ENCODE measurements at places on chromosomes 5 and 9.

GRCh38 chr5:145925803-145926202, 10.6 kb upstream of the SH3RF2 start:
- no peak for DNase-seq

DNA sequence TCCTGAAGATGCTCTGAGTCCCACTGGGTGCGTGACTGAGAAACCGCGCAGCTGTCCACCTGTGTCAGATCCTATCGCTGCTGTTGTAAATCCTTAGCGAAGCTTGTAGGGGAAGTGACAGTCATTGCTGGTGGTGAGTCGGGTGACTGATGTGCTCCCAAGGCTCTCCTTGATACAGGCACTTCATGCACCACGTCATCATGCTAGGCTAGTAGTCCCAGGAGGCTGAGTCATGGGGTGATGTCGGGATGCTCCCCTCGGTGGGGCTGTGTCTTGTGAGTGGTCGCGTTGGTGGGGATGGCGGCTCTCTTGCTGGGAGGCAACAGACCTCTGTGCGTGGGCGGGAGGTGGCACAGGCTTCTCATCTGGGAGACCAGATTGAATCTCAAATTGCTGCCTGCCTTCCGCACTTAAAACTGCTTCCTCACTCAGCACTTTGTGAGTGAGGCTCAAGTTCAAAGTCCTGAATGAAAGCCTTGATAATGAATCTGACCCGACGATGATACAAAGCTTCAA, 84.7 kb downstream of the CSNK1A1 start:
- DNase-seq, result no peak

DNA sequence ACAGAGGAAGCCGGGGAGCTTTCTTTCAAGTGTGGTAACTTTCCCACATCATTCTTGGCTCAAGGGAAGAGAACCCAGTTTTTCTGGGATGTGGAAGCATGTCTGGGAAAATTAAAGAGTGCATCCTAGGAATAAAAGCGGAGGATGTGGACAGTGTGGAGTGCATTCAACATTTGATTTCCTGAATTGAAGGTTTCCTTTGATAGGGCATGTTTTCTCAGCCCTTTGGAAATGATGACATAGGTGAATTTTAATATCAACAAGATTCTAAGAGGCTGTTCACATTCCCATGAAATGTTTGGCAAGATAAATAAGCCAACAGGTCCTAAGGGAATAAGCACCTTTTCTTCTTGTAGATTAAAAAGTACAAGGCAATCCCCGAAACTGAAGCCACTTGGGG, 63.6 kb downstream of the ENTREP1 start:
- no peak for DNase-seq

DNA sequence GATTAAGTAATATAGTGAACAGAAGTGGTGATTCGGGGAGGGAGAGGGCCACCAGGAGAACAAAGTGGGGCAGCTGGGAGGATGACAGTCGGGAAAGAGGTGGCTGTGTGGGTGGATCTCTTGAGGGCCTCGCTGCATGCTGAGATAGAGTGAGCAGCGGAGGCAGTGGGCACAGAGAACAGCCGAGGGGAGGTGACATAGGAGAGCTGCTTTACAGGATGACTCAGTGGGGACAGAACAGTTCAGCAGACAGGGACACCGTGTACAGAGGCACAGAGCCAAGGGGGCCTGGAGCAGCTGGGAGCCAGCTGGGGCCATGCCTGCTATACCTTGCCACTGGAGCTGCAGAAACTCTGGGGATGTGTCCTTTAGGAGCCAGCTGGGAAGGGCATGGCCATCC, 273.9 kb downstream of the GADD45G start:
- DNase-seq, result no peak

GRCh38 chr9:37011530-37011929, 22.5 kb downstream of the PAX5 start:
- DNase-seq, result no peak

GRCh38 chr5:83724935-83725334, 4.3 kb upstream of the HAPLN1 start:
- DNase-seq, result no peak

- no peak for DNase-seq
These were observed 109.0 kb downstream of the IRX1 start for GRCh38 chr5:3704661-3705060.

DNA sequence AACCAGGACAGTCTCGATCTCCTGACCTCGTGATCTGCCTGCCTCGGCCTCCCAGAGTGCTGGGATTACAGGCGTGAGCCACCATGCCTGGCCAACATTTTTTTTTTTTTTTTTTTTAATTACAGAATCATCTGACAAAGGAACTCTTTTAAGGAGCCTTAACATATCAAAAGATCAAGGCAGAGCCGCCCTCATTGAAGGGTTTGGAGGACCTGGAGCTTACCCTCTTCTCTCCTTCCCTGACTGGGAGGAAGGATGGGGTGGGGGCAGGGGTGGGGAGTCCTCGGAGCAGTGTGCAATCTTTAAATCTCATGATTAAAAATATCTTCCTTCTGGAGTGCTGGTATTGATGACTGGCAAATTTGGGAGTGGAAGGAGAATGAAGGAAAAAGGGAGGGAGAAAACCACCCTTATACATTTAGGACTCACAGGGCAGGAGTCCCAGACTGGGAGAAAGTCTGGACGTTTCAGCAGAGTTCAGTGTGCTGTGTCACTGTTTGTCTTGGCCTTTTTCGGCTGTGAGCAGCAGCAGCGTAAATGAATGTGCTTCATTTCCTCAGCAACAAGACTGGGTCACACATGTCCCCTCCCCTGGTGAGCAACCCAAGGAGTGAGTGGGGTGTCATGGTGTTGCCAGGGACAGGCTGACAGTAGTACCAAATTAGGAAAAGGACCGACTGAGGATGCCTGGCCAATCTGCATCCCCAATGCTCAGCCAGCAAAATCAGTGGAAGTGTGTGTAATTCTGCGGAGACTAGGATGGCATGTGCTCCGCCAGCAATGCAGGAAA, 115.3 kb upstream of the BNC2 start:
- DNase-seq, result no peak

GRCh38 chr5:26582350-26583045, 455.9 kb downstream of the CDH9 start:
- no peak for DNase-seq

GRCh38 chr9:69232135-69232534, 58.1 kb downstream of the TJP2 start:
- no peak for DNase-seq

DNA sequence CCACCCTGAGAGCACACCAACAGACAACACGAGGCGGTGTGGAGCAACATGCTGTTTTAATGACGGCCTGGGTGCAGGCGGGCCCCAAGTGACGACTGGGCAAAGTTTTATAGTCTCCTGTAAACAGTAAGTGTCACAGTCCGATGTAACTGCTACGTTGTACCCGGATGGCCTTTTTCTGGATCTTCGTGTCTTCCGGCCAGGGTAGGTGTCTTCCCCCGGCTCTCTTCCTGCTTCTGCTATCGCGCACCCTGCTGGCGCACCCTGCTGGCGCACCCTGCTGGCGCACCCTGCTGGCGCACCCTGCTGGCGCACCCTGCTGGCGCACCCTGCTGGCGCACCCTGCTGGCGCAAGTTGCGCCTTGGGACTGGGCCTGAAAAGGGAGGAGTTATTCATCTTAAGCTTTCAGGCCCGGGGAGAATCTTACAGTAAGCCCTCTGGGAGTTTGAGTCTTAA, 143.0 kb upstream of the TARS1 start:
- DNase-seq, result no peak

DNA sequence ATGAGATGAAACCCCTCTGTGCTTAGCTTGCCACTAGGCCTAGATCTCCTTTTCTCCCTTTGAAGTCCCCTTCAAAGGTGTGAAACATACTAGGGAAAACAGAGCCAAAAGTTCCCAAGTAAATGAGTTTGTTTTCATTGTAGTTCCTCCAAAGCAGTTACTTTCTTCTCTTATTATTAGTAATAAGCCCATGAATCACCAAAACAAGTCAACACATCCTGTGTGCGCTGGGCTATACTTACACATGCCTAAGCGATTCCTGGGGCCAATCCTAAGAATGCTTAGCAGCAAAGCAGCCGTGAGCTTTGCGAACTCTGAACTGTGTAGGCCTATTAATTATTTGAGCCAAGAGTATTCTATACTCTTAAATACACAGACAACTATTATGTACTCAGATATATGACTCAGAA, 7.6 kb downstream of the ENC1 start:
- no peak for DNase-seq

DNA sequence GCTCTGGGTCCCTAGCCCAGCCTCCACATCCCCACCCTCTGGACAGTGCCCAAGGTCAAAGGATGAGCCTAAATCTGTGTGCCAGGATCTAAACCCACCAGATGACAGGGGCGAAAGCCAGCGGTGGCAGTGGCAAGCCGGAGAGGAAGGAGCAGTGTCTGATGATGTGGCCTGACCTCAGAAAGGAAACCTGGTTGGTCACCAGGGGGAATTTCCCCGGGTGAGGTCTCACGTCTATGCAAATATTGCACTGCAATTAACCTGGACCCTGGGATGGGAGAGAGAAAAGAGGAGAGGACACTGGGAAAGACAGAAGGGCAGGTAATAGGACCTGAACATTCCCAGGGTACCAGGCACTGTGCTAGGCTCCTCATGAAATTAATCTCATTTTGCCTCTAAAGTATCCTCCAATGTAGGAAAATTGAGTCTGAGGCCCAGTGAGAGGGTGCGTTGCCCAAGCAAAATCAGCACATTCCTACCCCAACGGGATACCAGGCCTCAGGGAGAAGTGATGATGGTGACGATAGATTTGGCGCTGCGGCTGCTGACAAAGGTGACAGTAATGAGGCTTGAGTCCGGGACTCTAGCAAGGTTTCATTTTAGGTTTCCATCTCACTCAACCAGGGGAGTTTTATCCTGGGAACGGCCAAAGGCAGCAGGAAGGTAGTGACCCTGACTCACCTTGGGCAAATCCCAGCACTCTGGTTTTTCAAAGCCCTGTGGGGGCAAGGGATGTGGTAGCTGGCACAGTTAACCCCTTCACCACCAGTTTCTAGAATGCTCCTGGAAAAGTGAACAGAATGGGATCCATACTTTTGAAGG, 13.4 kb upstream of the TNIP1 start:
- DNase-seq, result peak; percentile 50

GRCh38 chr9:115359017-115359780, 241.2 kb upstream of the TNC start:
- no peak for DNase-seq

GRCh38 chr9:4979239-4979638, 5.8 kb upstream of the JAK2 start:
- DNase-seq, result no peak

GRCh38 chr5:61229416-61229815, 67.1 kb upstream of the SMIM15 start:
- DNase-seq, result no peak

DNA sequence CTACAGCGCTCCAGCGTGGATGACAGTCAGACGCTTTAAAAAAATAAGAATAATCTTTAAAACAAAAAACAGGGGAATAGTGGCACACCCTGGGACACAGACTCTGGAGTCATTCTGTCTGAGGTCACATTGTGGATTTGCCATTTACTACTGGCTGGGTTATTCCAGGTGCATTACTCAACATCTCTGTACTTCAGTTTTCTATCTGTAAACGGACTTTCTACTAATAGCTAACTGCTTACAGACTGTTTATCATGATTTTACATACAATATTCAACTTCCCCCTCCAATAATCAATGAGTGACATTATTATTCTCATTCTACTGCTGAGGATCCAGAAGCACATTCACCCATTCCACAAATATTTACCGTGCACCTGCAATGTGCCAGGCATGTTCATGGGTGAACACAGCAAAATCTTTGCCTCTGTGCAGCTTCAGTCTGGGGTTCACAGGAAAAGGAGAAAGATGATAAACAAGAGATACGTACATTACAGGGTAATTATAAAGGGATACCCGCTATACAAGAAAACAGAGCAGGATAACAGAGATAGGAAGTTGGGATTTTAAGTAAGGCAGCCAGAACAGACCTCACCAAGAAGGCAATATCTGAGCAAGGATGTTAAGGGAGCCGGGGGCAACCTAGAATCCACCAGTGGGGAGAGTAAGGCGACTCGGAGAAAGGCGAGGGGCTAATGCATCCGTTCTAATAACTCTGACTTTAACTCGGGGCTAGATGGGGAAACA, 984 bp upstream of the RAD23B start:
- DNase-seq, result no peak

DNA sequence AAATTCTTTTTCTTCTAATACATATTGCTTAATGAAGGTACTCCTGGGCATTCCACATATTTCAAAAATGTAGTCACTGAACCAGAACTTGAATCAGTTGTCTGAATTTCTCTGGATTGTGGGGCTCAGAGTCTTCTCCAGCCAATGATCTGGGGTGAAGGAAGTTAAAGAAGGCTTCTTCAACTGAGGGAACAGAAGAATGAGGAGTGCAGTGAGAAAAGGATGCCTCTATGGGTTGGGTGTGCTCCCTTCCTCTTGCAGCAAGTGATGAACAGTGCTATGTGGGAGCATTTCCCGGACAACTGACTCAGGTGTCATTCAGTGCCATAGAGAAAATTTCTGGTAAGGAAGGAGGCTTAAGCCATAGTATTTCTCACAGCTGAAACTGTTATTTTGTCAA, 7.9 kb downstream of the LNPEP start:
- DNase-seq, result no peak

GRCh38 chr5:142827934-142828576, 57.9 kb downstream of the ARHGAP26 start:
- no peak for DNase-seq

GRCh38 chr9:38136386-38136785, 67.4 kb upstream of the SHB start:
- no peak for DNase-seq

- no peak for DNase-seq
These were observed 21.6 kb downstream of the DMRT2 start for GRCh38 chr9:1071730-1072129.

- DNase-seq, result peak; percentile 15
These were observed 441.8 kb upstream of the TLE4 start for GRCh38 chr9:79129865-79130480.

DNA sequence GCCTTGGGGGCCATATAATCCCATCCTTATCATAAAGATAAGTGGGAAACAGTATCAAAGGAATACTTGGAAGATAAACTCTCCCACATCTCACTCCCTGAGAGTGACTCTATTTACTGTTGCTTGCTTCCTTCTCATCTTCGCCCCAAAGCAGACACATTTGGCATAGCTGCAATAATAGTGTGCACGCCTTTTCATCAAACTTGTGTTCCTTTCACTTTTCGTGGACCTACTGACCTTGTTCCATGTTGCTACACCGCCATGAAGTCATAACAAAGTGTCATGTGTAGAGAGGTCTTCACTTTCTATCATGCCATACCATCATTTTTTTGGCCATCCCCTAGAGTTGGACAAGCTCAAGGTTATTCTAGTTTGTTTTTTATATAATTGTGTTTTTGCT, 200.0 kb upstream of the MSX2 start:
- DNase-seq, result no peak

DNA sequence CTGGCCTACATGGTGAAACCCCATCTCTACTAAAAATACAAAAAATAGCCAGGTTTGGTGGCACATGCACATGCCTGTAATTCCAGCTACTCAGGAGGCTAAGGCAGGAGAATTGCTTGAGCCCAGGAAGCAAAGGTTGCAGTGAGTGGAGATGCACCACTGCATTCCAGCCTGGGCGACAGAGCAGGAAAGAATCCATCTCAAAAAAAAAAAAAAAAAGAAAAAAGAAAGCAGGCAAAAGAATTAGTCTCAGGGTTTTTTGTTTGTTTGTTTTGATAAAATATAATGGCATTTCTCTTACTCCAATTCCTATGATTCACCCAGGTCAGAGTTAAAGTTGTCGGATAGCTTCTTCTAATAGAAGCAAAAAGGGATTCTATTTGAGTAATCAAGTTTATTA, 67.0 kb upstream of the ATG10 start:
- no peak for DNase-seq
